ENCODE measurements at places on chromosomes 11 and 22. TPM values are rescaled to one million over a fixed set of nuclear protein-coding genes. Genes with fewer than 3 reads are reported as not detected.

DNA sequence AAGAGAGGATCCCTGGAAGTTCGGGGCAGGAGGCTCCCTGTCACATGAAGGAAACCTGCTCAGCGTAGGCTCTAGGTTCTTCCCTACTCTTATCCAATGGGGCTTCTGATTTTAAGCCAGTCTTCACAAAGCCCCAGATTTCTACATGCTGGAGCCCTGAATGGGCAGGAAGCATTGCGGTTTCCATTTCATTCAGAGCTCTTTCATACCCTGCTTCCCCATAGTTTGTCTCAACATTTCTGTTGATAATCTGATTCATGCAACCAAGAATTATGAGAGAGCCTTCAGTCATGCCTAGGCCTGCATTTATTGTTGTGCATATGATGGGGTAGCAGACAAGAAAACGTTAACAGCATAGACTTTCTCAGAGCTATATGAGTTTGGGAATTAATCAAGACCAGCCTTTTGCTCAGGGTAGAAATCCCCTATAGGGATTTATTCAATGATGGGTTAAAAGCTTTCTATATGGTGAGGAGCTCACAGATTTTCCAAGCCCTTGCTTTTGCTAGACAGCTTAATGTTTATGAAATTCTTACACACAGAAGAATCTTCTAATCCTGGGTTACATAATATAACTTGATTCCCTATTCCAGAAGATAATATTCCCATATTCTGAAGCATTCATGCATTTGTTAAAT is 15.9 kb downstream of the OR51B4 start:
- no peak for DNase-seq

GRCh38 chr22:38273135-38273826 is 471 bp upstream of the TMEM184B start:
- DNase-seq = no peak

DNA sequence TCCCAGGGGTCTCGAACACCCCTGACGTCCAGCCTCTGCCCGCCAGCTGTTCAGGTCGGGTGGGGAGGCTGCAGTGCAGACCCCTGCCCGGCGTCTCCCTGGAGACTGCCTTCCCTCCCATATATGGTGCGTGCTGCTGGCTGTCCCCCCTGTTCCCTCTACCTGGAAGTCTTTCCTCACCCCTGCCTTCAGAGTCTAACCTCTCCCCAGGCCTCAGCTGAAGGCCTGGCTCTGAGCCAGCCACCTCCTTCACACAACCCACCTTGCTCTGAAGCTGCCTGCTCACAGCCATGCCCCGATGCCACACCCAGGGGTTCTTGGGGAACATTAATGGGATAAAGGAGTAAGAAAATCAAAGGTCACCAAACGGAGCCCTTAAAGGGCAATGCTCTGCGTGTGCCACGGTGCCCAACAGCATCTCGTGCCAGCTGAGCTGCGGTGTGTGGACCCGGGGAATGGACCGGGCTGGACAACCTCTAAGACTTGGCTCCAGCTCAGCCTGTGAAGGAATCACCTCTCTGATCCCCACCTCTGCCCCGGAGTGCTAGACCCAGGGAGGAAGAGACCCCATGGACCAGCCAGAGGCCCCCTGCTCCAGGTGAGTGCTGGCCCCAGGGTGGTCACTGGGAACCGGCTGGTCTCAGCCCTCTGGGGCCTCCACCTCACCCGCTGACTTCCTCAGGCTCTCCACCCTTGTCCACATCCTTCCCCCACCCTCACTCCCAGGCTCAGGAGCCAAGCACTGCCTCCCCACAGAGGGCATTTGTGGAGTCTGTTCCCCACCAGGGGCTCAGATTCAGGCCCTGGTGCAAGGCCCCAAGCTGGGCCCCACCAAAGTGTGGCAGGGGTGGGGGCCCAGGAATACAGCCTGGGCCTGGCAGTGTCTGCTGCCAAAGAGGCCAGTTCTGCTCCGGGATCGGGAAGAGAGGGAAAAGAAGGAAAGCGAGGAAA is at the start of gene NLRP6:
Gene NLRP6 (plus strand): TSS at position 407 of the 951 bp plus-strand sequence. CDS start 163 bp downstream, at position 570.
- no peak for DNase-seq

GRCh38 chr22:49659924-49660315 is 167.8 kb downstream of the BRD1 start:
- no peak for DNase-seq

- no peak for DNase-seq
Measured at GRCh38 chr11:72244361-72245262, 636 bp upstream of the PHOX2A start.

Gene KDM4E
- total RNA-seq = not detected

Gene RBMXL2
- total RNA-seq = not detected

Gene VSIG2
- total RNA-seq = not detected

DNA sequence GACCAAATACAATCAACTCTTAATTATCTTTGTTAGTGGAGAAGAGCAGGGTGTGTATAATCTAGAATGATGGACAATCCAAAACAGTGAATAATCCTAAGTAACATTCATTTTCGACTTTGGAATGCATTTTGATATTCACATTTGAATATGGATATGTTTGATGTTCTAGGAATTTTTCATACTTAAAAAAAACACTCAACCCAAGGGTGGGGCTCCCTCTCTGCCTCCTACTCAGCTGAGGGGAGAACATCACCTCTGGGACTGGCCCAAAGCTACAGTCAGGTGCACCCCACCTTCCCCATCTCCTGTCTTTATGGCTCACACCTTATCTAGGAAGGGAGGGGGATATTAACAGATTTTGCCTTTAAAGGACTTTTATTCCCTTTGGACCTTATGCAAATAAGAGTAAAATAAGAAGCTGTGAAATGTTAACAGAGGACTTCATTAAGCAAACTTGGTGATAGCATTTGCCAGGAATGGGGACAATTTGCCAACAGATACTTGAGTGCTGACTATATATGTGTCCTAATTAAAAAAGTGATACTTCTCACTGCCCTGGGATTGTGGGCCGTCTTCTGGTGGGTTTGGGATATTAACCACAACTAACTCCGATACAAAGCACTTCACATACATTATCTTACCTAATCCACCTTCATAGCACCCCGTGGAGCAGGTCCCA is 187.0 kb downstream of the ST3GAL4 start:
- no peak for DNase-seq

- no peak for DNase-seq
Measured at GRCh38 chr22:43465291-43466015, 53.6 kb downstream of the MPPED1 start.

- DNase-seq = no peak
Measured at GRCh38 chr11:80779905-80780605, 1339.2 kb upstream of the TENM4 start.

Gene TMEM45B
- 0.24 TPM for total RNA-seq

DNA sequence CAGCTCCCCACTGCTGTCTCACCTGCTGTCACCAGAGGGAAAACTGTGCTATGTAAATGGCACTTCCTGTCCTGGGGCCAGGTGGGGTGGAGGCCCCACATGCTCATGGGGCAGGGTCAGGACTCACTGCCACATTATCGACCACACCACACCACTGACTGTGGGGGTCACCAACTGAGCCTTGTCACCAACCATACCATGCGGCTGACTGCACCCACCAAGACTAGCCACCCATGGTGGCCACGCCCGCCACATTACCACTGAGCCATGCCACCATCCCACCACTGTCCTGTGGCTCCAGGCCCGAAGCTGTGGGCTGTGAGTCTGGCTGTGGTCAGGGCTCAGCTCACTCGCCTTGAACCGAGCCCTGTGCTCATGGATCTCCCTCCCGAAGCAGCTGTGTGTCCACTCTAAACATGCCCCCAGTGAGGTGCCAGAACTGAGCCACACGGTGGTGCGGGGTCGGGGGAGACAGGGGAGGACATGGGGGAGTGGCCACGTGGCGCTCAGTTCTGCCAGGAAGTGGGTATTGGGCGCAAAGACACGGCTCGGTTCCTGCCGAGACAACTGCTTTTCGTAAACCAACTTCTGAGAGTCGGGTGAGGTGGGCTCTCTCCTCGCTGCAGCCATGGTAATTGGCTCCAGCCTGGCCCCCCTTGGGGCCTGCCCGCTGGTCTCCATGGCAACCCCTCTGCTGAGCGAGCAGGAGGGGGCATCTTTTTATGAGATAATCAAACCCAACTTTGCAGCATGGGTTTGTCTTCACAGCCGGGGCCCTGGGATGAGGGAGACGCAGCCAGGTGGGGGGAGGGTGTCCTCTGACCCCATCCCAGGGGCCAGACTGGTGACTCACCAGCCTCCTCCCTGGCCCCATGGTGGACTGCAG is 23.2 kb downstream of the RTN4R start:
- no peak for DNase-seq

DNA sequence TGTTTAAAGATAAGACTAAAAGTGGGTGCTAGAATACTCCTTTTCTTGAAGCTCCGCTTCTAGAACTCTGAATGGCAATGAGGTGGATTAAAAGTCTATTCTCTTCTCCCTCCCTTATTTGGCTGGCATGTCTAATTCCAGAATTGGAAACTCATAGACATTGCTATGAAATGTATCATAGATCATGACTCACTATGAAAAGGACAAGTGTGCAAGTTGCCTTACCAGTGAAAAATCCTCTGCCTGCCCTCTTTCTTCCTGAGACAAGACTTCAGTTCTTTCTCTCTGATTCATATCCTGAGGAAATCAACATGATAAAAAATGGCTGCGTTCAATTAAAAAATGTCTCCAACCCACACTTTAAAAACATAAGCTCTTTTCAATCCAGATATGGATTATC is 73.2 kb upstream of the BLID start:
- no peak for DNase-seq

GRCh38 chr11:118318124-118318523 is 13.6 kb downstream of the CD3E start:
- no peak for DNase-seq

- no peak for DNase-seq
Measured at GRCh38 chr11:15810525-15810924, 545.8 kb downstream of the SOX6 start.

Gene NELL1
- total RNA-seq = not detected

GRCh38 chr22:26898946-26899605 is 241.7 kb downstream of the MIAT start:
- DNase-seq = no peak

Gene APOL5
- total RNA-seq = not detected

Gene ARRB1
- 16.0 TPM for total RNA-seq

Gene SPI1
- total RNA-seq = not detected

DNA sequence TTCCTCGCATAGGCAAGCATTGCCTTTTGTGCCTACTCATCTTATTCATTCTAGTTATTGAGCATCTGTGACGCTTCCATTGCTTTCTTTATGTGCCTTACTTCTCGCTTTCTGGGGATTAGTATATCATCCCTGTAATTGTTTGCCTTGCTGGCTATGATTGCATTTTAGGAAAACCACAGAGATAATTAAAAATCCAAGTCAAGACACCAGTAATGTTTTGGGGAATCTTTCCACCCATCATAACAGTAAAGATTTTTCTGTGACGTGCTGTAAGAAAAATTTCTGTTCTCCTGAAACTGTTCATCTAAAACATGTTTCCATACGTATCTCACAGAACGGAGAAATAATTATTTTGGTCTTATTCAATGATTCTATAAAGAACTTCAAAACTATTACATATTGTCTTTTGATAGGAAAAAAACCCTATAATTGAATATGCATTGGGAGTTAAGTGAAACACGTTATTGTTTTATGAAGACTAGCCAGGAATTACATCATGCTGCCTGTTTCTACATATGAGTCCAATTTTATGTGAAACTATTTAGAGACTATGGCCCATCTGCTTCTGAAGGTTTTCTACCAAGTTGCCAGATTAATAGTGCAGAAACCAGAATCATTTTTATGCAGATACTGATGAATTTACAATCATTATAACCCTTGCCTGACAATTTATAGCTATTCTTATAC is 133.7 kb upstream of the FIBIN start:
- DNase-seq = no peak

- DNase-seq = no peak
Measured at GRCh38 chr11:92916299-92916698, 53.2 kb upstream of the MTNR1B start.

DNA sequence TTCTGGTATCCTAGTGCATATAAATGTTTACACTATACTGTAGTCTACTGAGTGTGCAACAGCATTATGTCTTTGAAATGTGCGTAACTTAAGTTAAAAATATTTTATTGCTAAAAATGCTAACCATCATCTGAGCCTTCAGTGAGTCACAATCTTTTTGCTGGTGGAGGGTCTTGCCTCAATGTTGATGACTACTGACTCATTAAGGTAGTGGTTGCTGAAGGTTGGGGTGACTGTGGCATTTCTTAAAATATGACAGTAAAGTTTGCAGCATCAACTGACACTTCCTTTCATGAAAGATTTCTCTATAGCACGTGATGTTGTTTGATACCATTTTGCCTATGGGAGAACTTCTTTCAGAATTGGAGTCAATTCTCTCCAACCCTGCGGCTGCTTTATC is 8.5 kb upstream of the CREBZF start:
- no peak for DNase-seq

DNA sequence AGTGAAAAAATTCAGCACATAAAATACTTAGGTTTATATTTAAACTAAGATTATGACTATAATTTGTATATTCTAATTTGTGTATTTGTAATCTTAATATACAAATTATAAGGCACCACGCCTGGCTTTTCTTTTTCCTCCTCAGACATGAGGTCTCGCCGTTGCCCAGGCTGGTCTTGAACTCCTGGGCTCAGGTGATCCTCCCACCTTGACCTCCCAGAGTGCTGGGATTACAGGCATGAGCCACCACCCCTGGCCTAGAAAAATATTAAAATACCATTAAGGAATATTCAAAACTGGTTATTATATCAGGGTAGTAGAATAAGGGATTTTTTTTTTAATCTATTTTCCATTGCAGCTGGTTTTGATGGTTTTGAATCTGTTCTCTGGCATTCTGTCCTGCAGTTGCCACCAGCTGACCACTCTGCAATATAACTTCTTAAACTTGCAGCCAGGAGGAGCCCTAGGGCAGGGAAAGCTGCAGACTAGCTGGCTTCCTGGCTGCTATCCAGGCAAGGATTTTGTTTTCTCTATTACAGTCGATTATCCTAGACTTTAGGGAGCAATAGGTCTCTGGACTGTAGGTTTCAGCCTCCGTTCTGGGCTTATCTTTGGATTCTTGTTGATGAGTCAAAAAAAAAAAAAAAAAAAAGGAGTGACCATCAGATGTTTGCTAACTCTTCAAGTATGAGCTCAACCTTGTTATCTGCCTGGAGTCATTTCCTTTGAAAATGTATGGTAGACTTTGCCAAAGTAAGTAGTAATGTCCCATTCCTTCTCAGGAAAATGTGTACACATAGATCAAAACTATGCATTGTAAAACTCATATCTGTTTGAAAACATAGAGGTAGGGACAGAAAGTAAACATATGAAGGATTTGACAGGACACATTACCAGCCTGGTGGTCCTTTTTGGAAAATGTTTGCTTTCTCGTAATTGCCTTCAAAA is 13.2 kb downstream of the POLA2 start:
- DNase-seq = no peak

Gene AASDHPPT
- total RNA-seq = 49.0 TPM

DNA sequence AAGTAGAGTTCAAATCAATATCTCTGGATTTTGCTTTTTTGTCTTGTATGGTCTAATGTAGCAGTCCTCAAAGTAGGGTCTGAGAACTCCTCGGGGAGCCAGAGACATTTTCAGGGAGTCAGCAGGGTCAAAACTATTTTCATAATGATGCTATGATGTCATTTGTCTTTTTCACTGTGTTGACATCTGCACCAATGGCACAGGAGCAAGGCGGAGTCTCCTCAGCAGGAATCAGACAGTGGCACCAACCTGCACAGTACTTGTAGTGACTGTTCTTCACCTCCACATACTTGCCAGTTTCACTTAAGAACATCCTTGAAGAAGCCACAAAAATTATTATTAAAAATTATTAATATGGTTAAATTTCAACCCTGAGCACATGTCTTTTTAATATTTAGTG is 14.9 kb upstream of the FXYD6 start:
- DNase-seq = no peak

All from activated T-helper 1 cell treated with anti-CD3 and anti-CD28 coated beads, Interleukin-12 subunit alpha, Interleukin-12 subunit beta, Interleukin-2, Interleukin-4 antibody, amounts not matched to agents 30 ng/mL and 10 ng/mL and 1 ng/mL, durations not matched to agents 14 hours and 24 hours and 36 hours (primary cell).